ENCODE measurements at places on chromosomes 6 and 20.

DNA sequence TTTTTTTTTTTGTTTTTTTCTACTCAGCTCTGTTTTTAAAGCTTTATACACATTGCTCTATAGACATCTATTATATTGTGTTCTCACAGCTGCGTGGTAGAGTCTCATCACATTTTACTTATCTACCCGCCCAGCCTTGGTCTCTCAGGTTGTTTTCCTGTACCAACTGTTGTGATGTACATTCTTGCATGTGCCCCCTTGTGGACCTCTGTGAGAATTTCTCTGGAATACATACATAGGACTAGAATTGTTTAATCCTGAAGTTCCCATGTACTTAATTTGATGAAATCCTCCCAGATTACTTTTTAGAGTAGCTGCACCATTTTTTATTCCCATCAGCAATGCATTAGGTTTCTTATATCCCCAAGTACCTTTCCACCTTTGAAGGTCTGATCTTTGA lies 40.4 kb upstream of the TINAG start:
- no peak for DNase-seq

DNA sequence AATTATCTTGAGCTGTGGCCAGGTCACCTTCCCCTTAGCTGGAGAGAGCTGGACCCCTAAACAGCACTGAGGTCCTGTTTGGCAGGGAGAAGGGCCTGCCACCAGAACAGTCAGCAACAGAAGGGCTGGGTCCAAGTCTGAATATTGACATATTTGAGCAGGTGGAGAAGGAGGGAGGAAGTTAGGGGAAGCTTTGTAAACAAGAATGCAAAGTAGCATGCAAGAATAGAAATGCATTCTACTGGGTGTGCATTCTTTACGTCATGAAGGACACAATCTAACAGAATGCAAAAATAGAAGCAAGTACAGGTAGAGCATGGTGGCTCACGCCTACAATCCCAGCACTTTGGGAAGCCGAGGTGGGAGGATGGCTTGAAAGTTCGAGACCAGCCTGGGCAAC lies 100.5 kb downstream of the QRSL1 start:
- no peak for DNase-seq

DNA sequence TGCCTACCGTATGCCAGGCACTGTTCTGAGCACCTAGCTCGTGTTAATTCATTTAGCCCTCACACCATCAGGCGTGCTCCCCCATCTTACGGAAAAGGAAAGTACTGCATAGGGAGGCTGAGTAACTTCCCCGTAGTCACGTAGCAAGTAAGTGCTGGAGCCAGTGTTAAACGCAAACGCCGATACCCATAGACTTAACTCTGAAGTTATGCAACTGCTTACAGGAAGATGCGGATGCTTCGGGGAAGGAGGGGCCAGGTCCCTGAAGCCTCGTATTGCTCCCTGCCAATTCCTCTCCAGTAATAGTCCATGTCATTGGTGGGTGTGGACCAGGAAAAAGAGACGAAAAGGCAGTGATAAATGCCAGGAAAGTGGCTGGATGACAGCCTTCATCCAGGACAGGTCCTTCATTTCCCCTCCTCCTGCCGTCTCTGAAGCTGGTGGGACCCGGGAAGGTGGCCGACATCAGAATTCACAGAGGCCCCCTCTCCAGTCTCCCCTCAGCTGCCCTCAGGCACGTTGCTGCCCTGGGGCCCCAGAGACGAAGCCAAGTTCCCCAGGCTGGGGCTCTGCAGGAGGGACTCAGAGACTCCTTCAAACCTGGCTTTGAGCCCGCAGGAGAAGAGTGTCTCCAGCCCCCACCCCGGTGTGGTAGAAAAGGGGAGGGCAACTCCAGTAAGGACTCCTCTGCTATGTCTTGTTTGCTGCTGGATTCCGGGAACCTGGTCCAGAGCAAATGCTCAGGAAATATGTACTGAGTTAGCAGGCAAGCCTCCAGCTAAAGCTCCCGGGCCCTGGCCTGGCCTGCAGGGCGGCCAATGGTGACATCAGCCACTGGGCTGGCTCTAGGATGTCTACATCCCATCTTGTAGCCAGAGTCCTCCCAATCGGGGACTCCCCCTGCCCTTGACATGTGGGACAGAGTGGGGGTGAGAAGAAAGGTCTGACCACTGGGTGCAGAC lies 37.8 kb downstream of the RAB44 start:
- no peak for DNase-seq

DNA sequence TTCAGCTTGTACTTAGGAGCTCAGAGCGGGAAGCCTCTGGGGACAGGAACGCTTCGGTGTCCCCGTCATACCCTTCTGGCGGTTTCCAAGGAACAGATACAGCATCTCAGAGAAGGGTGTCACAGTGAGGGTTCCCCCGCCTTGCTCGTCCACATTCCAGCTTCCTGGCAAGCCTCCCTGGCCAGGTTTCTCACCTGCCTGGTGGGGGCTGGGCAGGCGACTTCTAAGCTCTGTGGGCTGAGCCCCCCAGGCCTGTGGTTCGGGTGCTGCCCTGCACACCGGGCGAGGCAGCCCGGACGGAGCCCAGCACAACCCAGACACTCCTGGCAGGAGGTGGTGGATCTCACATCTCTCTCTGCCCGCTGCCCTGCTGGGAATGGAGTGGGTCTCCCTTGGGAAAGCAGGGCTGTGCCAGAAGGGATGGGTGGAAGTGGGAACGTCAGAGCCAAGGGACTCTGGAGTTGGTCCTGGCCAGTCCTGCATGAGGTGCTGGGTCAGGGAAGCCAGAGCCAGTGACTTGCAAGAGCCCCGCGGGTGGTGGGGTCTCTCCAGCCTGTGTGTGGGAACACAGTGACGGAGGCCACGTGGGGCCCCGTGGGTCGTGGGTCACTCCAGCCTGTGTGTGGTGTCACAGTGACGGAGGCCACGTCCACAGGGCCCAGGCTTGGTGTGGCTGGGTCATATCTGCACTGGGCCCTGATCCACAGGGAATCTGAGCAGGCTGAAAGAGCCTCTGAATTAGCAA lies 47.7 kb upstream of the SMOC2 start:
- DNase-seq: no peak

DNA sequence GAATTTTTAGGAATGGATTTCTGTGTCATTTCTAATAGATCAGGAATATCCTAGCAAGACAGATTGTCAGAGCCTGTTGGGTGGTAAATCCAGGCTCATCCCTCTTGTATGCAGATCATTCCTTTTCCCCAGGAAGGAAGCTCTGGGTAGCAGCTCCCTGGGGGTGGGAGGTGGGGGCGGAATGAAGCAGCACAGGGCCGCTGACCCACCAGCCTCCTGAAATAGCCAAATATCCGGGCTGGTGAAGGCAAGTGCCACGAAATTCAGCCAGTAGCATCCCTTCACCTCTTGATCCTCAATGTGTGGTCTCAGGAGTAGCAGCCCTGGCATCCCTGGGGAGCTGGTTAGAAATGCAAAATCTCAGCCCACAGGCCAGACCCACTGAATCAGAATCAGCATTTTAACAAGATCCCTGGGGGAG lies 256.9 kb downstream of the LRFN2 start:
- no peak for DNase-seq

GRCh38 chr20:358891-359555 lies 12.1 kb downstream of the NRSN2 start:
- DNase-seq: no peak

GRCh38 chr20:4725263-4725550 lies 3.5 kb downstream of the PRND start:
- DNase-seq: no peak

- peak; percentile 43 for DNase-seq
Measured at GRCh38 chr20:49323622-49324238, 45.9 kb upstream of the ZNFX1 start.

GRCh38 chr6:105804424-105804823 lies 281.7 kb upstream of the PRDM1 start:
- DNase-seq: no peak

GRCh38 chr6:52326540-52327364 lies 35.2 kb upstream of the PAQR8 start:
- no peak for DNase-seq

- no peak for DNase-seq
Measured at GRCh38 chr6:33259032-33259431, 12.6 kb downstream of the VPS52 start.

DNA sequence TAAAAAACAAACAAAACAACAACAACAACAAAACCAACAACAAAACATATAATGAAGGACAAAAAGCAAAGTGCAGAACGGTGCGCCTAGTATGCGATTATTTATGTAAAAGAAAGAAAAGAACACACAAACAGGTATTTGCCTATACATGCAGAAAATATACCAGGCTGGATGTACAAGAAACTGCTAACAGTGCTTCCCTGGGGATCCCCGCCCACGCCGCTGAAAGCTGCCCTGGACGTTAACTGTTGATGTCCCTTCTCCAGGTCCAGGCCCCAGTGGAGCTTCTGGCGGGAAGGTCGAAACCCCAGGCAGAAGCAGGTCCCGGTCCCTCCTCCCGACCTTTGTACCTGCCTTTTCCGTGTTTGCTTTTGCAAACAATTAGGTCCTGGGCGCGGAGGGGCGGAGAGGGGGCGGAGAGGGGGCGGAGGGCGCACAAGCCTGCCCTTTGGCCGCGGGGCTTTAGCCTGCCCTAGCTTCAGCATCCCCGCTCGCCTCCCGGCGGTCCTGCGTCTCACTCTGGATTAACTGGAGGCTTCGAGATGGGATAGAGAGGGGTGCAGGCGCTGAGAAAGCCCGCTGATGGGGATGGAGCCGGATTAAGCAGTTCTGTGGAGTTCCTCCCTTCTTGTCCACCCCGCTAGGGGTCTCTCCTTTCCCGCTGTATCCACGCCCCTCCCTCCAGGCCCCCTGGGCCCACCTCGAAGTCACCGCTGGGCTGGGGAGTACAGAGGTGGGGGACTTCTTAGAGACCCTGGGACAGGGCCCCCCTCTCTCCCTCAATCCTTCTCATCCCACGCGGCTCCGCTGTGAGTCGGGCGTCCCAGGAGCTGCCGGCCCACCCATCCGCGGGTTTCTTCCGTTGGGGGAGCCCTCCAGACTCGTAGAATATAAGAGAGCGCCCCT lies 8.2 kb upstream of the AHCY start:
- no peak for DNase-seq

DNA sequence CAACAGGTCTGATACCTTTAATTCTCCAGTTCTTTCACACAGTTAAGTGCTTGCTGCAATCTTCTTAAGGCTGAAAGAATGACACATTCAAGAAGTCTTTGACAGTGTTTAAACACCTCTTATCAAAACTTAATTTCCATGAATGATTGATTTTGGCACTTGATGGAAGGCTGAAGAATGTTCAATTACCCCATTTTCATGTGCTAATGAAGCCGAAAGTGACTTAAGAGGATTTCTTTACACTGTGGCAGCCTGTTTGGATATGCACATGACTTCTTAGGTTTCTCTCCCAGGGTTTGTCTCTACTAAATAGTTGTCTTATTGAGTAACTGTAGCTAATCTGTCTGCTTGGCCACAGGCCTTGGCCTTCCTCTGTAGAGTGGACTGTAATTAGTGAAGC lies 81.1 kb upstream of the PRDM1 start:
- DNase-seq: no peak

GRCh38 chr6:35719830-35720733 lies 16.8 kb upstream of the ARMC12 start:
- no peak for DNase-seq

- no peak for DNase-seq
Measured at GRCh38 chr20:3777716-3778629, 3.3 kb downstream of the SPEF1 start.

GRCh38 chr6:41733707-41734665 lies 1.4 kb downstream of the TFEB start:
- DNase-seq: peak; percentile 52

- no peak for DNase-seq
Measured at GRCh38 chr20:36467076-36467999, 74.0 kb upstream of the MYL9 start.

- DNase-seq: no peak
Measured at GRCh38 chr6:130324657-130325056, 41.2 kb upstream of the TMEM200A start.

- peak; percentile 30 for DNase-seq
Measured at GRCh38 chr6:111973118-111973761, 80.7 kb upstream of the CCN6 start.

GRCh38 chr20:53736757-53737395 lies 143.2 kb upstream of the ZNF217 start:
- no peak for DNase-seq

GRCh38 chr6:163954088-163954775 lies 539.7 kb downstream of the QKI start:
- DNase-seq: no peak

DNA sequence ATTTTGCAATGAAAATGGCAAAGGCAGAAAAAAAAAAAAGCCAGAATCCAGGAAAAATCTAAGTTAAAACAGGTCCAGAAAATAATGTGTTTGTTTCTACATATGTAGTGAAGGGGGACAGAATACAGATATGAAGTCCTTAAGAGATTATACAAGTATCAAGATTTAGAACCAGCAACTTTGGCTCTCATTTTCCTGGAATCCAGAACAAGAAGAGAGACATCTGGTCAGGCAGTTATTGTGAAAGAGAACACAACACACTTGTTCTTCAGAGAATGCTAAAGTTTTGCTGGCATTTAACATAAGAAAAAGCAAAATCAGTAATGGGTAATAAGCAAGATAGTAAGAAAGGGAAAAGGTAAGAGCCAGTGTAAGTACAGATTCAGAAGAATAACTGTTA lies 21.1 kb downstream of the BAG2 start:
- DNase-seq: no peak

- DNase-seq: no peak
Measured at GRCh38 chr6:110488606-110489190, 12.3 kb upstream of the SLC22A16 start.

- DNase-seq: no peak
Measured at GRCh38 chr6:75114806-75115205, 91.0 kb downstream of the COL12A1 start.

GRCh38 chr20:57680131-57680716 lies 29.6 kb downstream of the PMEPA1 start:
- DNase-seq: no peak

DNA sequence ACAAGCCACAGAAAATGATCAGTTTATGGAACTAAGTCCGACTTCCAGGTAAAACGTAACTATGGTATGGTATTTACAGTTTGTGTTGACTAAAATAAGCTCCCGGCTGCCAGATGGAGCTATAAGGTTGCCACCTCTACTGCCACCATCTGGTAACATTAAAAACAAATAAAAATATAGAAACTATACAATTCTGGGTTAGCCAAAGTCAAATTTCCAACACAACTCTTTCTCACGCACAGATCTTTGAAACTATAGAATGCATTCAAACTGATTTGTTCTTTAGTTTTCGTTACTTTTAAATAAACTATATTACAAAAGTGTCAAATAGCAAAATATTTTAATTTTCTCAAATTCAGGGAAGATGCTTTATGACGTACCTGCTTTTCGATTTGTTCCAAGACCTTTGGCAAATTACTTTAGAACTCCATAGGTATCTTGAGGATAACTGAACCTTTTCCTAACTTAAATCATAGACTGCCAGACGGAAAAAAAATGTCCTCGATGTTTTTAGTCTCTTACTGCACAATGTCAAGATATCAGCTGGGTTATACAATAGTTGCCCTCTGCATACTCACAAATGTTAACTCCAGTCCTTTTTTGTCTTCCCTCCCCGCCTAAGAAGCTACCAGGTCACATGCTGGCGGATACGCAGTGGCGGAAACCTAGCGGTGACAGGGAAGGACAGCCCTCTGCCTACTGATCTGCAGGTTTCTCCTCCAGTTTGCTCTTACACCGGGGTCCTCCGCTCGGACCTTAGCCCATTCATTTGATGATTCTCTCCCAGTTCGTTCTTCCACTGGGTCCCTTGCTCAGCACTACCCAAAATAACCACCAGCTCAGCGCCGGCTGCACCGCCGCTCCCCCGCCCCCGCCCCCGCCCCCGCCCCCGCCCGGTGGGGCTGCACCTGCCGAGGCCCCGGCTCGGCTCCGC lies 888 bp downstream of the SLC17A5 start:
- peak; percentile 49 for DNase-seq

GRCh38 chr20:2558581-2559278 lies 22.4 kb downstream of the TMC2 start:
- DNase-seq: no peak

GRCh38 chr6:166459272-166459671 lies 76.5 kb upstream of the MPC1 start:
- no peak for DNase-seq

All from NK-92 treated with Interleukin-12 subunit alpha and Interleukin-12 subunit beta, amount 100 ng/mL, for 24 hours (cell line).